ENCODE measurements at places on chromosomes 6 and 20.

- no peak for DNase-seq
These were observed 545 bp upstream of the VSX1 start for GRCh38 chr20:25082498-25082873.

DNA sequence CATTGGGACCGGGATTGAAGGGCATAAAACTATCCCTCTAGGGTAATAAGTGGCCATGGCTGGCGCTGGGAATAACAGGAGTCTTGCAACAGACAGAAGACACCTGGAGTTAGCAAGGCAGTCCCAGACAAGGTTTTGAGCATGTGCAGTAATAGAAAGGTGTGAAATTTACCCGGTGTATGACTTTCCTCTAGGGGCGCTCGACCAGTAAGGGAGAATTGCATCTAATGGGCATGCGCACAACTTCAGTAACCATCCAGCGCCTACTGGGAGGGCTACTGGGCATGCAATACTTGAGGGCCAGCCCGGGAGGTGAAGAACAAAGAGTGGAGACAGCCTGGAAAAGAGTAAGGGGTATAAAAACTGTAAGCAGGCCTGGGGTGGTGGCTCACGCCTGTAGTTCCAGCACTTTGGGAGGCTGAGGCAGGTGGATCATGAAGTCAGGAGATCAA is 32.7 kb downstream of the SERPINB6 start:
- no peak for DNase-seq

- DNase-seq: peak; percentile 33
These were observed 202.8 kb downstream of the DLL1 start for GRCh38 chr6:170087941-170088581.

GRCh38 chr20:8161264-8162071 is 29.4 kb downstream of the PLCB1 start:
- no peak for DNase-seq

GRCh38 chr20:46255440-46256104 is 52.7 kb downstream of the CDH22 start:
- DNase-seq: no peak

DNA sequence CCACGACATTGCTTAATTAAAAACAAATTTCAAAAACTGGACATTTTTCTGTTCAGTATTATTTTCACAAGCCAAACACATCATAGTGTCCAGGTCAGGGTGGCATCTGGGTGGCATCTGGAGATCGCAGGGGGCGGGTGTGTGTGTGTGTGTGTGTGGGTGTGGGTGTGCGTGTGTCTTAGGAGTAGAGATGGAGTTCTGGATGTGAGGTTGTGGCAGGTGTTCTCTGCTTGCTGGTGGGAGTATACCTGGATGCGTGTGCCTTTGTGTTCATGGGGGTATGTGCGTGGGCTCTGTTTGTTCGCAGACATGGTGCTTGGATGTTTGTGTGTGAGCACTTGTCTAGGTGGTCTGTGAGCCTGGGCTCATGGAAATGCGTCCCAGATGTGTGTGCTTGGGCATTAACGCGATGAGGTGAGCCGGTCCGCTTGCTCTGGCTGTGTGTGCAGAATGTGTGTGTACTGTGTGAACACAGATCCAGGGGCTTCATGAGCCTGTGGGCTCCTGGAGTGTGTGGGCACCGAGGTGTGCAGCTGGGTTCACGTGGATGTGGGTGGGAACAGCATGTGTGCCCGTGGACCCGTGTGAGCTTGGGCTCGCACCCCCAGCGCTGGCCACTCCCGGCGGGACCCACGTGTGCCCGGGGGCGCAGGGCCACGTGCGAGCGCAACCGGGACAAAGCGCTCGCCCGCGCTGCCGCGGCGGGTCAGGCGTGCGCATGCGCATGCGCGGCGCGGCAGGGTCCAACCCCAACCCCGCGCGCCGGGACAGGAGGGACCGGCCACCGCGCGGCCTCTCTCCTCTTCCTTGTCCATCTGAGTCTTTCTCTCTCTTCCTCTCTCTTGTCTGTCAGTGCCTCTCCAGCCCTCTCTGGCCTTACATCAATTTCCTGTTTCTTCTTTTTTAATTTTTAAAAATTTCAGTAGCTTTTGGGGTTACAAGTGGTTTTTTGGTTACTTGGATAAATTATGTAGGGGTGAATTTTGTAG is 60.4 kb downstream of the SRC start:
- DNase-seq: peak; percentile 23

GRCh38 chr6:111713811-111714210 is 108.1 kb upstream of the TRAF3IP2 start:
- DNase-seq: no peak

DNA sequence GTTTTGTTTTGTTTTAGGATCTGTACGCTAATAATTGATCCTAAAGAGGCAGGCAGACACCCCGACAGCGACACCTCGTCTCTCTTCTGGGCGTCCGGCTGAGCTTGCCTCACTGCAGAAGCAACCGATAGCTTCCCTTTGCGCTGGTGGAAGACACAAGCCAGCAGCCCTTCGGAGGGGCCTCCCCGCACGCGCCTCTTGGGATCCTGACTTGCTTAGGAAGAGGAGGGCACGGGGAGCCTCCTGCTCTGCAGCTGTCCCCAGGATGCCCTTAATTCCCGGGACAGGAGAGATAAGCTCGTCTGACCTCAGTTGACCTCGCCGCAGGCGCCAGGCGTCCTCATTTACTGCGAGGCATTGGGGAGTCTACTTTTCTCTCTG is 94.0 kb downstream of the CD83 start:
- peak; percentile 12 for DNase-seq

GRCh38 chr20:57790176-57790575 is 80.4 kb upstream of the PMEPA1 start:
- DNase-seq: no peak

DNA sequence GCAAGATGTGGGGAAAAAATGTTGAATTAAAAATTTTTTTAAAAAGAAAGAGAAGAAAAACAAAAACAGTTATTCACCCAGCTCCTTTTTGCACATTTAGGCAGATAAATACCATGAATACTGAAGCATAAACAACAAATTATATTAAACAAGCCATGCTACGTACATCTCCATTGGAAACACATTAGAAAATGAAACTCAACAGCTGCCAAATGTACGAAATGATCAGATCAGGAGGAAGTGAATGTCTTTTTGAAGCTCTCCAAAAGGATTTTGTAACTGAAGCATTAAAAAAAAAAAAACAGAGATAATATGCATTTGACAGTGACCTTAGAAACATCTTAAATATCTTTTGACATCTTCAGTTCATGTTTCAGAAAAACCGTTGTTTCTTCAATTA is 56.7 kb downstream of the CD83 start:
- DNase-seq: no peak

- no peak for DNase-seq
These were observed 803 bp upstream of the ADGRG6 start for GRCh38 chr6:142300758-142301650.

- no peak for DNase-seq
These were observed 15.0 kb upstream of the TBC1D22B start for GRCh38 chr6:37242429-37243052.

GRCh38 chr20:62053465-62054196 is 12.1 kb downstream of the TAF4 start:
- no peak for DNase-seq

GRCh38 chr6:10343320-10343719 is 71.6 kb downstream of the TFAP2A start:
- DNase-seq: no peak

Data from activated T-cell treated with anti-CD3 and anti-CD28 coated beads for 24 hours (primary cell).